Urothelium cell line (cell line): ENCODE measurements at places on chromosomes 1 and 21.

GRCh38 chr1:101835988-101836387 lies 160.7 kb downstream of the OLFM3 start:
- DNase-seq, result no peak

DNA sequence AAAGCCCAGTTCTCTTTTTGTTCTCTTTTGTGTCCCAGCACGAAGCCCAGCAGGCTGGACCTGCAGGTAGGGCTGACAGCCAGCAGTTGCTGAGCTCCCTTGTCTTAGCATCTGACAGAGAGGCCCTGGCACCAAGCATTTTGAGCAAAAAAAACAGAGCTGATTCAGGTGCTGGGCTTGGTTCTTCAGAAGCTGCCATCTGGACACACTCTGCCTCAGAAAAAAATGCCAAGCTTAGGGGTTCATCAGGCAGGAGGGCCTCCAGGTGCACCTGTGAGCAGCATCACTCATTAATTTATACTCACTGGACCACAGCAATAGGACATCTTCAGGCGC lies 167.1 kb upstream of the PLD5 start:
- DNase-seq, result no peak

GRCh38 chr1:98556521-98557158 lies 104.9 kb upstream of the SNX7 start:
- peak; percentile 11 for DNase-seq

- no peak for DNase-seq
These were observed 57.6 kb downstream of the DNM3 start for GRCh38 chr1:171898941-171899340.

GRCh38 chr1:31302709-31303441 lies 6.0 kb downstream of the ZCCHC17 start:
- DNase-seq, result no peak

DNA sequence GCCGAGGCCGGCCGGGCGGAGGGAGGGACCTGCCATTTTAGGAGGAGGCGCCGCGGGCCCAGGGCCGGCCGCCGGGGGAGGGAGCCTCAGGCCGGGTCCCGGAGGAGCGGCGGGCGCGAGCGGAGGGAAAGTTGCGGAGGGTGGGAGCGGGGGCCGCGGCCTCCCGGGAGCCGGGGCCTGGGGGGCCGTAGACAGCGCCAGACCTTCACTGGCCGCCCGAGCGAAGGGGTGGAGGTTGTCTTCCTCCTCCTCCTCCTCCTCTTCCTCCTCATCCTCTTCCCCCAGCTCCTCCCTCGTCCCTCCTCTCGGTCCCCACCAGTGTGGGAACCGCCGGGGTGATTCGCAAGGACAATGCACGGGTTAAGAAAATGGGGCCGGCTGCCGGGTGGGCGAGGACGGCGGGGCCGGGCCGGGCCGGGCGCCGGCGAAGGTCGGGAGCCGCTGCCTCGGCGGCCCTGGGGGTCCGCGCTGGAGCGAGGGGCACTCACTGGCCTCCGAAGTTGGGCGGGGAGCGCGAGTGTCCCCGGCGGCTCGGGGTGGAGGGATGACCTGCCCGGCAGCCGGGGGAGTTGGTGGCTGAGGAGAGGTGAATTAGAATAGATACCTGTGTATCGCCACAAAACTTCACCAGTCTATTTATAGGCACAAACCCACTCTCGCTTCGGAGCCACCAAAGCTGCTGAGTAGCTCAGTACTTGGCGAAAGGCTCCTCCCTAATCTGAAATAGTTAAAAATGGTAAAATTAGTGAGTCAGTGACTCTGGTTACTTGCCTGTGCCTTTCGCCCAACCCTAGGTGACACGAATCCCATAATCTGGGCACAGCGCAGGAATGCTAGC lies 1.3 kb downstream of the DYRK1A start:
- no peak for DNase-seq

DNA sequence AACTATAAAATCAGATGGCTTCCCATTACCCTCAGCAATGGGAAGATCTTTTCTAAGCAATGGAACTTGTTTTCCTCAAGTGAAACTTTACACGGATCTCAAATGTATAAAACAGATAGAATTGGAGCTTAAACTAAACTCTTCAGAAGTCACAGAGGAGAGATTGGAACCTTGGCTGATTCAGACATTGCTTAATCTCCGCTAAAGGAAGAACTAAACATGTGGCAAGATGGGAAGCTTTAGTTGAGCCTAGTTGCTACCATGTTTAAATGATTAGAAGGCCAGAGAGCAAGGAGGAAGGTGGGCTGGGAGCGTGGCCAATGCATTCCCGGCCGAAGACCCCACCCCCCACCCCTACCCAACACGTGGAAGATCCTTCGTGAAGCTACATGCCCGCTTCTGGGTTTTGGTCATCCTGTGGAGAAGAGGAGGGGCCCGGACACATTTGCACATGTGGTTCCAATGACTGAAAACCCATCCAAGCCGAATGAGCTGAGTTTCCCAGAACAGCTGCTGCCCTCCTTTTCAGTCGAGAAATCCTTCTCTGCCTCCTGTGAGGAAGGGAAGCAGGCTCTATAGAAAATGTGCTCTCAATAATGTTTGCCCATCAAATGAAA lies 164.3 kb downstream of the MIS18A start:
- DNase-seq, result no peak

- no peak for DNase-seq
These were observed 5.3 kb upstream of the CXADR start for GRCh38 chr21:17507591-17507990.

- DNase-seq, result no peak
These were observed 65.4 kb downstream of the AK4 start for GRCh38 chr1:65213271-65214023.

- DNase-seq, result no peak
These were observed 152.9 kb downstream of the CLIC6 start for GRCh38 chr21:34821717-34822116.

GRCh38 chr1:69791311-69791710 lies 223.6 kb downstream of the LRRC7 start:
- DNase-seq, result no peak

DNA sequence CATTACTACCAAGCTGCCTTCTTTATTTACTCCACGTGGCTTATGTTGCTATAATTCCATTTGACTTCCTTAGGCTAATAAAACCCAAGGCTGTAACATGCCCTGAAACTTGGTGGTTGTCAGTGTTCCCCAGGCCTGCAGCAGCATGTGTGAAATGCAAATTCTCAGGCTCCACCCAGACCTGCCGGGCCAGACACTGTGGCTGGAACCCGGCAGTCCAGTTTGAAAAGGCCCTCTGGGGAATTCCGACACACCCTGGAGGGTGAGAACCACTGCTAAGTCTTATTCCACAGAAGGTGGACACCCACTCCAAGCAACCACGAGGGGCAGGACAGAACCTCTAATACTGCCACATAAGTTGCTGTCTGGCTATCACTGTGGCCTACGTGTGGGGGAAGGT lies 41.4 kb downstream of the URB1 start:
- no peak for DNase-seq

- no peak for DNase-seq
These were observed 185.3 kb downstream of the AK5 start for GRCh38 chr1:77467021-77467595.

- DNase-seq, result no peak
These were observed 38.7 kb downstream of the AMY1C start for GRCh38 chr1:103788377-103788776.

- no peak for DNase-seq
These were observed 48.7 kb upstream of the KIF1B start for GRCh38 chr1:10161541-10162290.

DNA sequence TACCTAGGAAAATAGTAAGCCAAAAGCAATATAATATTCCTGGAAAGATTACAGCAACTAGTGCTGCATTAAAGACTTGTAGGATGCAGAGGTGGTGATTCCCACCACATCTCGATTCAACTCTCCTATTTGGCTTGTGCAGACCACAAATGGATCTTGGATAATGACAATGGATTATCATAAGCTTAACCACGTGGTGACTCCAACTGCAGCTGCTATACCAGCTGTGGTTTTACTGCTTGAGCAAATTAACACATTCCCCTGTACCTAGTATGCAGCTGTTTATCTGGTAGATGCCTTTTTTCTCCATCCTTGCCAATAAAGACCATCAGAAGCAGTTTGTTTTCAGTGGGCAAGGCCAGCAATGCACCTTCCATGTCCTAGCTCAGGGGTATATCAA lies 542.7 kb upstream of the ADGRL4 start:
- DNase-seq, result no peak

- no peak for DNase-seq
These were observed 128.3 kb downstream of the MACF1 start for GRCh38 chr1:39332828-39333227.

GRCh38 chr21:45050345-45050796 lies 24.0 kb upstream of the ADARB1 start:
- DNase-seq, result no peak

DNA sequence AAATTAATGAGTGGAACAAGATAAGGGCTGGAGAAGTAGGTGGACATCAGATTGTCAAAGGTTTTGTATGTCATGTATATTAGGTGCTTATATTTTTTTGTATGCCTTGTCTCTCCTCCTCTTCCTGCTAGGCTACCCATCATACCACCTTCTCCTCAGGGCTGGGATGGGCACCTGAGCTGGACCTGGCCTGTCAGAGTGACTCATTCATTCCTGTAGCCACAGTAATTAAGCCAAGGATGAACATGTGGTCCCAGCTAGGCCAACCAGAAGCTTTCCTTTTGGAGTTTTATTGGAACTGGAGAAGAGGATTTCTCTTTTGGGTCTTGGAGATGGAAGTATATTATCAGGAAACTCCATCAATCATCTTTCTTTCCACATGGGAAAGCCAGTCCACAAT lies 21.2 kb downstream of the PTGS2 start:
- DNase-seq, result no peak

DNA sequence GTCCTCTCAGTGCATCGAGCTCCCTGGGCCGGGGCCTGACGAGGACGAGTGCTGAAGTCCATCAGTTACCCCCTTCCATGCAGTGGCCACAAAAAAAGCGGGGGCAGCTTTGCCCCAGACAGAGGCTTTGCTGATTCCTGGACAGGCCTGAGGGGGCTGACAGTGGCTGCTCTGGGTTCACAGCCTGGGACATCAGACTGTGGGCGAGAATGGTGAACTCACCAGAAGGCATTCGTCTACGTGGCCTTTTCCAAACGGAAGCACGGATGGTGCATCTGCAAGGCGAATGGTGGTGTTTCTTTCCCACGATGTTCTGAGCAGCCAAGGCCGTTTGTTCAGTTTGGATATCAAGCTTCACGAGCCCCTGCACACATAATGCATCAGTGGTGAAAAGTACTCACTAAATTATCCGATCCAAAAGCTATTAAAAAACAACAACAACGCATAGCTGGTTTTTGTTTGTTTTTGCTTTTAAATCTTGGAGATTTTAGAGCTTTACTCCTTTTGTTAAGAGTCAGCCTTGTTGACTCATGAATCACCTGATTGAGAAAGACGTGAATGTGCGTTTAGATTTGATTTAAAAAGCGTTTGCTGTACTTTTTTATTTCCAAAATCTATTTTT lies 6.3 kb upstream of the ZBTB21 start:
- DNase-seq, result no peak

DNA sequence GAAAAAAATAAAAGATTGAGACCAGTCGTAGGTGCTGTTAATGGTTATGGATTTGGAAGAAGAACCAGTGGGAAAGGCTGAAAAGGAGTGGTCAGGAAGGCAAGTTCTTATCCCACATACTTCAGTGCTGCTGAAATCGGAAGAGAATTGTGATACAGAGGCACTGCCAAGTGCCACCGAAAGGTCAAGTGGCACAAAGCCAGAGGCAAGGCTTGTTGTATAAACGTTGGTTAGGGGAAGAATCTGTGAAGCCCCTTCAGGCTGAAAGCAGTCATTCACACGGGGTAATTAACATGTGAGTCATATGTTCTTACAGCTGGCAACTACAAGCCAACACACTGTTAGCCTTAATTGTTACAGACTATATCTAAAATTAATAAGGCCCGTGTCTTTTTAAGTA lies 48.8 kb downstream of the ZBTB40 start:
- peak; percentile 29 for DNase-seq

DNA sequence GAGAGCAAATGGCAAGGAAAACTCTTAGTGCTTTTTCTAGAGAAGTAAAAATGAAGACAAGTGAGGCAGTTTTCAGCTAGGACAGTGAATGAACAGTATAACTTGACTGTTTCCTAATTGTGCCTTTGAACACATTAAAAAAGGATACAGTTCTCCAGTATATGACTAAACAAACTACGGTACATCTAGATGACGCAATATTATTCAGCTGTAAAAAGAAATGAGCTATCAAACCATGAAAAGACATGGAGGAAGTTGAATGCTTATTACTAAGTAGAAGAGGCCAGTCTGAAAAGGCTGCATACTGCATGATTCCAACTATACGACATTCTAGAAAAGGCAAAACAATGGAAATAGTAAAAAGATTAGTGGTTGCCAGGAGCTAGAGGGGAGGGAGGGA lies 206.3 kb downstream of the SIPA1L2 start:
- DNase-seq, result no peak

DNA sequence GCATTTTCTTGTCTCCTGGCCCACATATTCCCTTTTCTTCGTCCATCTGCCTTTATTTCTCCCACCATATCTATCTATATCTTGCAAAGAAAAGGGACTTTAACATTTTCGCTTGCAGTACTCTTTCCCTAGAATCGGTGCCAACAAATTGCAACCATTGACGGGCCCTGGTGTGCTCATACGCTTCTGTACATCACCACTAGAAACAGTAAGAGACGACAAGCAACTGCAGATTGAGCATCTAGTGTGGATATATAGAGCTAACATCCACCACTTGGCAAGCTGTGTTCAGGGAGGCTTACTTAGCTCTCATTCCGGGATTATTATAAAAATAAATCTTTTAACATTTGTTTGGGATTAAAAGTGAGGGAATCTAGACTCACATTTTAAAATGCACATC lies 230.8 kb upstream of the PKN2 start:
- no peak for DNase-seq

- no peak for DNase-seq
These were observed 2.2 kb downstream of the MMEL1 start for GRCh38 chr1:2630498-2631135.

- no peak for DNase-seq
These were observed 49.1 kb upstream of the SDC3 start for GRCh38 chr1:30957560-30958222.

GRCh38 chr1:234963904-234964702 lies 164.5 kb downstream of the TOMM20 start:
- no peak for DNase-seq

DNA sequence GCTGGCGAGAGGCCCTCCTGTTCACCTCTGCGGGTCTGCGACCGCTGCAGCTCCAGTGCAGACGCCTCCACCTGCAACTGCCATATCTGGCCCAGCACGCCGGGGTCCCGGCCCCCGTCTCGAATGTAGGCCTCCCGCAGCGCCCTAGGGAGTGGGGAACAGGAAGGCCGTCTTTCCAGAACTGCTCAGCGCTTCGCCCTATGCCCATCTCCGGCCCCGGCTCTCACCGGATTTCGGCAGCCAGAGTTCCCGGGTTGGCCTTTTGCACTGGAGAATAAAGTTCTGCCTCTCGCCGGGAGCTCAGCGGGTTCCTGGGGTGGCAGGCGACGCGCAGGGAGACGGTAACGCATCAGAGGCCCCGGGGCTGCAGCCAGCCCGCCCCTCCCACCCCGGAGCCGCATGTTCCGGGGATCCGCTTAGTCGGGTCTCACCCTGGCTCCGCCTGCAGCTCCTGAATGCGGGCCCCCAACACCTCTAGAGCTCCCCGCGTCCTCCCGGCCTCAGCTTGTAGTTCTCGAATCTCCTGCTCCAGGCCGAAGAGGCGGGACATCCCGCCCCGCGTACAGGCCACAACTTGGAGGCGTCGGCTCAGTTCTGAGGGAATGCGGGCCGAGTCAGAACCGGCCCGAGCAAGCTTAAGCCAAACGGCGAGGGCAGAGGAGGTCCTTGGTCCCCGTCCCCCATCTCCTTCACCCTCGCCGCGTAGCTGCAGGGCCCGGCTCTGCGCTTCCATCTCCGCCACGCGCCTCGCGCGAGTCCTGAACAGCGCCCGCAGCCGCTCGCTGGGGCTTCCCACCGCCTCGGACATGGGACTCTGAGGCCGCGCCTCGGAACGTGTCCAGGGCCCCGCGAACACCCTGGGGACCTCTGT lies 1.1 kb downstream of the CCDC17 start:
- no peak for DNase-seq
